ENCODE measurements at places on chromosomes 2 and 18. TPM values are rescaled to one million over a fixed set of nuclear protein-coding genes. Genes with fewer than 3 reads are reported as not detected.

MEP1B gene
- not detected for total RNA-seq

CYP1B1 gene
- 23.0 TPM for total RNA-seq

DSG1 gene
- total RNA-seq = not detected

CD207 gene
- total RNA-seq = not detected

CHRND gene
- not detected for total RNA-seq

RAX gene
- not detected for total RNA-seq

RTP5 gene
- not detected for total RNA-seq

CHST9 gene
- total RNA-seq = not detected

CIDEA gene
- total RNA-seq = not detected

KANSL1L gene
- total RNA-seq = 18.6 TPM

OR6B2 gene
- total RNA-seq = not detected

B3GNT7 gene
- under 0.01 TPM for total RNA-seq

GKN2 gene
- not detected for total RNA-seq

PFN4 gene
- total RNA-seq = 0.28 TPM

DCDC2C gene
- not detected for total RNA-seq
